ENCODE measurements at places on chromosomes 12 and 14.
A peak's percentile ranks its signal among the peaks of the same experiment; 100 is the strongest.

DNA sequence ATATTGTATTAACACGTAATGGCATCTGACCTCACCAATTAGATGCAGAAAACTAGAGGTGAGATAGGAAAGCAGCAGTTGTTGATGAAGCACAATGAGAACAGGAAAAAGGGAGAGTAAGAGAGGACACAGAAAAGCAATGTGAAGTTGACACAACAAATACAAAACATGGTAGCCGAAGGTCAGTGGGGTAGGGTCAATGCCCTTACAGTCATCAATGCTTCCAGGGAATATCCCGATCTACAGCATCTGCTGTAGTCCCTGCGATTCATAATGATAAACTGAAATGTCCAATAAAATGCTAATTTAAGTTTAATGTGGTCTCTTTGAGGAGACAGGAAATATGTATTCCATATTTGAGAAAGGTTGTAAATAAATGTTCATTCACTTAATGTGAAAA is 2.9 kb upstream of the COL2A1 start:
- no peak for DNase-seq

DNA sequence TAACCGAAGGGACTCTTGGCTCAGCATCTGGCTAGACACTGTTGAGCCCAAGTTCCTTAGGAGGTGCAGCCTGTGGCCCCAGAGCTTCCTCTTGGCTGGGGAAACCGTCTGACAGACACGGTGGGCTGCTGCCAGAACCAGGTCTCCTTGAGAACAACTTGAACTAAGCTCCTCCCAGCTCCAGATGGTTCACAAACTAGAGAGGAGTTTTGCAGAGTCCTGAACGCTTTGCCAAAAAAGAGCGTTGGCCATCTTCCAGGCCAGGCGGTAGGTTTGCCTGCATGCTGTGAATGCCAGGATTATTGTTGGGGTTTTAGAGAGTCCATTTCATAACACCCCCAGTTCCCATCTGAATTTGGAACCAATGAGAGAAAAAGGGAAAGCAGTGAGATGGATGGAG is 399.8 kb downstream of the RGS6 start:
- no peak for DNase-seq

DNA sequence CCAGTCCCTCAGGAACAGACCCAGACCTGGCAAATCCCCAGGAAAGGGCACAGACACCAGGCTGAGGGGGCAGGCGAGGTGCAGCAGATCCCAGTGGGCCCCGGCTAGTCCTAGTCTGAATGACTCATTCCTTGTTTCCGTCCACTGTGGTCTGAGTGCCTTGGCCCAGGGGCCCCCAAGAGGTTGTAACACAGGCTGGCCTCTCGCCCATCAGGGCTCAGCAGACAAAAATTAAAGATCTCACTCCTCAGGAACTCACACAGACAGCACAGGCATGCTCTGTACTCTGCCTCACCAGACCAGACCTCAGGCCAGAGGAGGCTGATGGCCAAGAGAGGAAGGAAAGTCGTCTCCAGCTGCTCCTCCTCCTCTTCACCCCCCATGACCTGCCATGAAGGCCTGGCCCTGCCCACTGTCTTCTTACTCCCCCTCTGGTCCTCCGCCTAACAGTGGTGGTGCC is 7.7 kb upstream of the LTBP2 start:
- peak; percentile 98 for DNase-seq

DNA sequence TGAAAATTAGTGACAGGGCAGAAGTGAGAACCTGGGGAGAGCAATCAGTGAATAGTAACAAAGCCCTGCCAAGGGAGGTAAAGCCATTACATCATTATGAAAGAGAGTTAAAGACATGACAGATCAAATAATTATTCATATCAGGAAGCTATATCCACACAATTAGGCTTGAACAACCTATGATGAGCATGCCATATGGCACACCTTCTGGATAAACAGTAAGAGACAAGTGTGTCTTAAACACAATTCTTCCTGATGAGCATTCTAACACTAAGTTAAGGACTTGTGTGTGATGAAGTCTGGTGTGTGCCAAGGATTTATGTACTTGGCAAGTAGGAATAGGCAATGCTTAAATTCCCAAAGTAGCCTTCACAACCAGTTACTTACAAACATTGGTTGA is 76.1 kb downstream of the GALNT4 start:
- DNase-seq: no peak

- DNase-seq: no peak
These were observed 161.2 kb downstream of the NTF3 start for GRCh38 chr12:5593086-5593485.

- DNase-seq: no peak
These were observed 79.9 kb upstream of the CCDC175 start for GRCh38 chr14:59656473-59656872.

GRCh38 chr12:7991535-7991934 is 41.0 kb upstream of the FOXJ2 start:
- no peak for DNase-seq

GRCh38 chr14:52313903-52314594 is at the start of gene PTGER2:
Gene PTGER2 (plus strand): TSS chr14:52314312. CDS start chr14:52314549, 237 bp downstream.
- DNase-seq: peak; percentile 90

DNA sequence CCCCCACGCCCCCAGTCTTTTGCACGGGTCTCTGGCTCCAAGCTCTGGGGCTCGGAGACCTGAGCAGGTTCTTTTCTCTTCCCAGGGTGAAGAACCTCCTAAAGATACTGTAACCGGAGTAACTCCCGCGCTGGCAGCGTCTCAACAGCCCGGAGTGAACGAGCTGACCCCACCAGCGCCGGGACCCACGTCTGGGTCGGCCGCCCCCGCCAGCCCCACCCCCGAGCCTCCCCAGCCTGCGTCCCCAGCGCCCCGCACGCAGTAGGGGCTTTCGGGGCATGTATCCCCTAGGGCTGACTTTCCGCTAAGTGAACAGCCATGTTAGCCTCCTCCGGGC is 858 bp downstream of the SLC35F4 start:
- DNase-seq: no peak

- DNase-seq: no peak
These were observed 11.0 kb upstream of the AEBP2 start for GRCh38 chr12:19428246-19428645.

DNA sequence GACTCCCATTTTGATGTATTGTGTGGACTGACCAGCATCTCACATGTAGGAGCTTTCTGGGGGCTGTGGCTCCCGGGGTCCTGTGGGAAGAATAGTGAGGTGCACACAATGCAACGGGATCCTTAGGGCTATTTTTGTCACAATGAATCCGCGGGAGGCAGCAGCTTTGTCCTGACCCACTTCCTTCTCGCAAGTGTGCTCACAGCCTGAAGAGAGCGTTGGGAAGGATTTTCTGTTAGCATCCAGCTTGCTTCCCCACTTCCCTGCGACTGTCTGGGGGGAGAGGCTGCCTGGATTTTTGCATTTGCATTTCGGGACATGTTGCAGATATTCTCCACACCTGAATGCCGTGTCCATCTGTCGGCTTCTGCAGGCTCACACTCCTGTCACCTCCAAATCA is 31.9 kb downstream of the FZD10 start:
- no peak for DNase-seq

DNA sequence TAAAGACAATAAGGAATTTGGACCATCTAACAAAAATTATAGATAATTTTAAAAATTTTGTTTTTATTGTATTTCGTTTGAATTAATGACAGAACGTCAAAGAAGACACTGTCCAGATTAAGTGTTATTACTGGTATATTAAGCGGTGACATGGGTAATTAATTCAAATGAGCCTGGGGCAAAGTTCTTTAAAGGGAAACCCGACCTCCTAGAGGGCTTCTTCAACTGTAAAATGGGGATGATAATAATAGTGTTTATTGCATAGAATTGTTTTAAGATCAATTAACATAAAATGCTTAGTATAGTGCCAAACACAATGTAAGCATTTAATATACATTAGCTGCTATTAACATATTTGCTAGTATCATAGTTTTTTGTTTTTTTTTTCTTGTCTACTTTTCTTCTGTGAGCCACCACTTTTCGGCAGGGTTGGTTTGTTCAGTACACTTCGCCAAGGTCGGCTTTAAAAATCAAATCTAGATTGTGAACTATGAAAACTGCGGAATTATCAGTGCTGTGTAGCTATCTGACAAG is 514 bp upstream of the LARP4 start:
- DNase-seq: no peak

DNA sequence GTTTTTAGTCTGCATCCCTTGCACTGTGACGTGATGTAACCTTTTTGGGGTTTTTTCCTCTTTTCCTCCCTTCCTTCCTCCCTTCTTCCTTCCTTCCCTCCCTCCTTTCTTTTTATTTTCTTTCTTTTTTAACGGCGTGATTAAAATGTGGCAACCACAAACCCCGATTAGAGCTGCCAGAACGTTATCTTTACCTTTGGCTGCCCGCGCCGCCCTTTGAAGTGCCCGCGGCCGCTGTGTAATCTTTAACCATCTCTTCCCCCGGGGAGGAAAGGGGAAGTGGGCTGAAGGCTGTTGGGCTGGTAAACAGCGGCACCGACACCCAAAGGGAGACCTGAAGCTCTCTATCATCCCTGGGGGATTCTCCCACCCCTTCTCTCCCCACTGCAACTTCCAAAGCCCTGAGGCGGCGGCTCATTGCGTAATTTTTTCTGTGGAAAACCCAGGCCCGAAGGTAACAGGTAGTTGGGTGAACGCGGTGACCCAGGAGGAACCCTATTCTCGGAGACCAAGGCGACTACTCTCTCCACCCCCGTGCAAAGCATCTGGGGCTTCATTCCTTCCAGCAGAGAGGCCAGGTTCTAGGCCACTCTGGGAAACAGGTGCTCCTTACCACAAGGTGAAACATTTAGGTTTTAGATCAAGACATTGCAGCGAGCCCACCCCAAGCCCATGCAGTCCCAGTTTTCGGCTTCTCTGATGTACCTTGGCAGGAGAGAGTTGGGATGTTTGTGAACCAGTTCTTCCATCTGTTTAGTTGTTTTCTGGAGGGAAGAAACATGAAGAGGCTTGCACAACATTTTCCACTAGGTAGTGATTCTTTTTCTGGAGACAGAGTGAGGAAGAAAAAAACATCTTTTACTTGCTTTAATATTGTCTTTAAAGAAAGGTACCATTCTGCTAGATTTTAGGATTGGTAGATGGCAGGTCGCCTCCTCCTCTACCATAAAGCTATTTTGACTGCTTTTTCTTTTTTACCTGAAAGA is 1.5 kb downstream of the LGR5 start:
- no peak for DNase-seq

GRCh38 chr12:33267641-33268040 is 172.0 kb downstream of the SYT10 start:
- no peak for DNase-seq

Measured in HTR-8/SVneo (cell line).